ENCODE measurements at places on chromosomes 5 and 9.

DNA sequence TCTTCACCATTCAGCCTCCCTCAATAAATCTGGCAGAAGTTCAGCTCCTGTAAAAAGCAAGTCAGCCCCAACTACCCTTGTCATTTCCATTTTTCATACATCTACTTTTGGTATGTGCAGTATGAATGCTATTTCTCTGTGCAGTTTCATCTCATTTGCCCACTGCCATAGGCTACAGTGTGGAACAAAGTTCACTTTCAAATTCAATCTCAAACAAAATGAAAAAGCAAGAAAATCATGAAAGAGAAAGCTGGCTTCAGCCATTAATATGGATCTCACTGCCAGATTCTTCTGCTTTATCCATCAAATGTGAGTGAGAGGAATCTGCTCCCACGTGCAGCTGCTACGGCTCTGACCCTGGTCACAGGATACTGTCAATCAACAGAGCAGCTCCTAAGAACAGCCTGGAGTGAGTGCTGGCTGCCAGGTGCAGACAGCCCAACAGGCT is 494.2 kb downstream of the ZNF608 start:
- DNase-seq = no peak

- no peak for DNase-seq
Observed at GRCh38 chr5:138626333-138626944, 51.2 kb upstream of the HSPA9 start.

DNA sequence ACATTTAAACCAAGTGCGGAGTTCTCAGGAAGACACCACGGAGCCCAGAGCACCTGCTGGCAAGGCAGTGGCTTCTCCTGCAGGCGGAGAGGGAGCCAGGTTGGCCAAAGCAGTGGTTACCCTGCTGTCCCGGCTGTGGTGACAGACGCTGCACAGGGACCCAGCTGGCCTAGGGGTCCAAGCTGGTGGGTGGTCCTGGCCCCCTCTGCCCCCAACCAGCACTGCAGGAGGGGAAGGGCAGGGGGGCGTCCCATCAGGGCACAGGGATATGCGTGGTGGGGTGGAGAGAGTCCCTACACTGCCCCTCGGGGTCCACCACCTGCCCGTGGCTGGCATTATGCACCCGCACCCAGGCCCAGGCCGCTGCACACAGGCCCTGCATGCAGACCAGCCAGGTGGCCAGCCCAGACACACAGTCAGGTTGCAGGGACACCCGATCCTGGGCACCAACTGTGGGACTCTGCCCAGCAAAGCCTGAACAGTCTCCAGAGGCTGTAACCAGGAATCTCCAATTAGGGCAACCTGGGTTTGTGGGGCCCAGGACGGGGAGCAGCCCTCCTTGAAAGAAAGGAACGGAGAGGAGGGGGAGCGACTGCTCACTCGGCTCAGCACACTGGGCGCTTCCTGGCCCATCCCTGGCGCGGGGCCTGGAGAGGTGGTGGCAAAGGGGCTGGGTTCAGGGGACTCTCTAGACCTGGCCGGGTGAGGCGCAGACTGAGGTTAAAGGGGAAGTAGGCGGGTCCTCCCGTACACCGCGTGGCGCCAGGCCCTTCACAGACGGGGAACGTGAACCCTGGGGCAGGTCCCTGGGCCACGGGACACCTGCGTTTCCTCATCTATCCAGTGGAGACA is 46.3 kb downstream of the NACC2 start:
- DNase-seq = no peak

DNA sequence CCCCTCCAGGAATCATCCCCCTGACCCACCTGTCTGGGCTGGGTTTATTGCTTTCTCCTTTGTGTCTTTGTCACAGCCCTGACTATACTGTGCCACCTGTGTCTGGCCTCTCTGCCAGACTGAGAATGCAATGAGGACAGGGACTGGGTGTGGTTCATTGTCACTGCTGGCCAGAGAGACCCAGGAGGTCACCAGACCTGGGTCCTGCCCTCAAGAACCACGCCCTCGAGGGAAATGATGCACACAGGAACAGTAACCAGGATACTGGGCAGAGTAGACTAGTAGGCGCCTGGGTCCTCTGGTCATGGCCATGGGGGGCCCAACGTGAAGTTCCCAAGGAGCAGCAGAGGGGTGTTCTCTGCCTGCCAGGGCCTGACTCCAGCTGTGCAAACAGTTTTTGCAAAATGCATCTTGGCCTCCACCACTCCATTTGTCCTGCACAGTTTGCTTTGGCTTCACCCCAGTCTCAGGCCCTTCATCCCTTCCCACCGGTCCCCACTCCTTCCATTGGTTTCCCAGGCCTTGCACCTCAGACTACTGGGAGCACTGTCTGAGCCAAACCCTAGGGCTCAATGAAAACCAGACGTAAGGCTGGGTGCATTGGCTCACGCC is 17.8 kb downstream of the RGS3 start:
- DNase-seq = no peak

DNA sequence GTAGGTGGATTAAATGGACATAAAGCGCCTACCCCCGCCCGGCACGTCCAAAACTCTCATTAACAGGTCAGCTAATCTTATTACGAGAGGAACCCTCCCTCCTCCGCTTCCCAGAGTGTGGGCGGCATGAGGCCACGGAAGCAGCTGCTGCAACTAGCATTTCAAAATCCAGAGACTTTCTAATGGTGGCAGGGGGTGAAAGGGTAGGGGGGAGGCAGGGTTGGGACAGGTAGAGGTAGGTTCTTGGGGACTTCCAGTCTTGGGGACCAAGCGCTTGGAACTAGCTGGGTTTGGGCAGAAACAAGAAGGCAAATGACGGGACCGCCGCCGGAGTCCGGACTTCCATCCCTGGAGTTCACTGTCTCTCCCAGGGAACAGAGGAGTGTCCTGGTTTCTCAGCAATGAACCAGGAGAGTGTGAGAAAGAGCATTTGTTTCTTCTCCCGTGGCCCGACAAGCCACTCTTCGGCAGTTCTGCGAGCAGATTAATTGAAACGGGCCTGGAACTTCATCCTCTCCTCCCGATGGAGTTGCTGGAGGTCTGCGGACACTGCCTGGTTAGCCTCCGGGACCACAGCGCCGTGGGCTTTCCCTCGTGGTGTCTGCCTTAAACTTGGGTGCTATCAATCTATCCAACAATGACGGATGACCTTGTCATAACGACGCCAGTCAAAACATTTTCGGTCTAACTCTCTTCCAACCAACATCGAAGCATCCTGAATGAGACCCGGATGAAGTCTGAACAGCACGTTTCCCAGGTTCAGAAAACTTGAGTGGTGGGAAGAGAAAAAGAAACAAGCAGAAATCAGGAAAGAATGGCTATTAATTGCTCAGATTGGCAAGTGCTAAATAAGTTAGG is 1.6 kb upstream of the PRDM6 start:
- DNase-seq = no peak

GRCh38 chr9:89078860-89079259 is 87.6 kb downstream of the S1PR3 start:
- DNase-seq = no peak

DNA sequence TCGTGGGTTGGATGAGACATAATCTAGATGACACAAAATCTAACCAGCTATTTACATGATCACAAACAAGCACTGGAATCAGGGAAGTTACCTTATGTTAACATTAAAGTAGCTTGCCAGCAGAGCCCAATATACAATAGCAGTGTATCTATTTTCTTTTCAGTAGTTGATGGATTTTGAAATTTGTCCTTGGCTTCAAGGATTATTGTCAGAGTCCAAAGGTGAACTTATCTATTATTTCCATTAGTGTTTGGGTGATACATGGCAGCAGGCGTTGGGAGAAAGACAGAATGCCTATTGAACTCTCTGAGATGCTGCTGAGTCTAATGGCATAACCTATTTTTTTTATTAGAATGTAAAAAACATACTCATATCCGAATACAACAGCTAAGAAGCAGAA is 223.2 kb upstream of the ACTBL2 start:
- no peak for DNase-seq

GRCh38 chr5:168011096-168011495 is 280.3 kb upstream of the WWC1 start:
- no peak for DNase-seq

- no peak for DNase-seq
Observed at GRCh38 chr5:4453655-4454054, 686.5 kb upstream of the ADAMTS16 start.

- no peak for DNase-seq
Observed at GRCh38 chr9:130262061-130262745, 3.4 kb upstream of the HMCN2 start.

DNA sequence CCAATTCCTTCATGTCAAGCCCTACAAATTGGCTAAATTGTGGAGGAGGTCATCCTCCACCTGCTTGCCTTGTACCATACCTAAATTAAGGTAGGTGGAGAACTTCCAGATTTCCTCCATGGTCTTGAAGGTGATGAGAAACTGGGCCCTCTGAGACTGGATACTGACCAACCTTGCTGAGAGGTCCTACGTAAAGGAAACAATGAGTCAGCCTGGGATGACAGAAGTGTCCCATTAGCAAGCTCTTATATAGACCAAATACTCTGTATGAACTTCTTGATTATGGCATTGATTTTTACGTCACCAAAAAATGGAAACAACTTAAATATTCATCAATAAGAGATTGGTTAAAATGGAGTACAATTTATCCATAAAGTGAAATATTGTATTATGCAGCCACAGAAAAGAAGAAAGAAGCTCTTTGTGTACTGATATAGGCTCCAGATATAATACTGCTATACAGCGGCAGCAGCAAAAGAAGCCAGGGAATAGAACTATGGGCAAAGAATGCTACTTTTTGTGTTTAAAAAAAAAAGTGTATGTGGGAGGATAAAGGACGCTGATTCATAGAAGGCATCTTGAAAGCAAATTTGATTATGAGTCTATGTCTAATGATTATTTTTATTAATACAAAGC is 18.3 kb downstream of the SH3TC2 start:
- no peak for DNase-seq

GRCh38 chr5:143308731-143309130 is 94.8 kb downstream of the NR3C1 start:
- DNase-seq = no peak

DNA sequence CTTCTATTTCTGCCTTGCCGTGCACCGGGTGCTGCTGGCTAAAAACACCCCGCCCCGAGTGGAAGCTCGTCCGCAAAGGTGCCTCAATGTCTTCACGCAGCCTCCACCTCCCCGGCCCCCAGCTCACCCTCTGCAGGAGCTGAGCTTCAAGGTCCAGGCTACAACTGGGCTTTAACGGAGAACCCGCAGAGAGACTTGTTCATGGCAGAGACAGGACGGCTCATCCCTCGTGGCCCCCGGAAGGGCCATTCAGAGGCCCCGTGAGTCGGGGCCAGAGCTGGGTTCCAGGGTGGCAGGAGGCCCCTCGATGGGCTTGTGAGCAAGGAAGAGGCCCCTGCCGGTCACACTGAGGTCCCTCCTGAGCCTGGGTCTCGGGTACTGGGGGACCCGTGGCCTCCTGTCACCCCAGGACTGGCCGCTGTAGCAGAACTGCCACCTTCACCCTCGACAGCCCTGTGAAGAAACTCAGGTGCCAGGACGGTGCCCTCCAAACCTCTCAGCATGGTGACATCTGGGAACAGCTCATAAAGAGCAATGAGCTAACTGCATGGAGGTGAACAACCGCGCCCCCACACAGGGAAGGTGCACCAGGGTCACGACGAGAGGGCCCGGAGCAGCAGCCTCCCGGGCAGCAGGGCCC is 58.0 kb upstream of the UBAC1 start:
- no peak for DNase-seq

GRCh38 chr5:5521478-5521877 is 99.0 kb downstream of the ICE1 start:
- no peak for DNase-seq

DNA sequence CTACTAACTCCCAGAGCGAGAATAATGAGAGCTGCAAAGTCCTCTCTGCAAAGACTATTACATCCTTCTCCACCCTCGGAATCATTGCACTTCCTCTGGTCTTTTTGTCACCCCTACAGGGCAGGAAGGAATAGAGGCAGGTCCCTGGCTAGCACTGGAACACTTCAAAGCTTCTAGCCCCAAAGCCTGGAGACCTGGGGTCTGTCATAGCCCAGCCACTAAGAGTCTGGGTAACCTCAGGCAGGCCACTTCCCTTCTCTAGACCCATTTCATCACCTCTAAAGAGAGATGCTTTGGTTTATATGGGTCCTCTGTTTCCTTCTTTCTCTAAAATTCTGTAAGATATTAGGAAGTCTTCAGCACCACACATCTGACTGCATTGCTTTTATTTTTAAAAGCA is 6.7 kb downstream of the ADRB2 start:
- no peak for DNase-seq

DNA sequence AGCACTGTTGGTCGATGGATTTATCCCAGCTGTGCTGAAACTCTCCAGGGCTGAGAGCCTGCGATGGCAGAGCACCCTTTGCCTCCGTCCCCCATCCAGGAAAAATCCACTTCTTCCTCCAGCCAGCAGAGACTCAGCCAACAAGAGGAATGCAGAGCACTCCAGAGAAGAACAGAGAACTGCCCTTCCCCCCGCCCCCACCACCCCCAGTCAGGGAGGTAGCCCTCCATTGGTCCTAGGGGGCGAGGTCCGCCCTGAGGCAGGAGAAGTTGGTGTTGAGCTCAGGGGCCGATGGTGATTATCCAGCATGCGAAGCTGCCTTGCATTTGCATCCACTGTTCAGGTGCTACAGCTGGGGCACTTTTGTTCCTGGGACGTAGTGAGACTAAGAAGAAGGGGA is 9.0 kb downstream of the TLX3 start:
- no peak for DNase-seq

DNA sequence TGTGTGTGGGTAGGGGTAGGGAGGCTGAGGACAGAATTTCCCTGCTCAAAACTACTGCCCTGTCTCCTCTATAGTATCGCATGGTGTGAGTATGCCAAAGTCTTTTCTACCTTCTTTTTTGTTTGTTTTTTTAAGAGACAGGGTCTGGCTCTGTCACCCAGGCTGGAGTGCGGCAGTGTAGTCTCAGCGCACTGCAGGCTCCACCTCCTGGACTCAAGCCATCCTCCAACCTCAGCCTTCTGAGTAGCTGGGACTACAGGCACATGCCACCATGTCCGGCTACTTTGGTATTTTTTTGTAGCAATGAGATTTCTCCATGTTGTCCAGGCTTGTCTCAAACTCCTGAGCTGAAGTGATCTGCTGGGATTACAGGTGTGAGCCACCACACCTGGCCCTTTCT is 2.5 kb downstream of the SRP19 start:
- no peak for DNase-seq

- no peak for DNase-seq
Observed at GRCh38 chr9:12413986-12414385, 279.2 kb upstream of the TYRP1 start.
